ENCODE measurements at places on chromosomes 6 and 20.

GRCh38 chr6:72894091-72894490 is 272.2 kb downstream of the KCNQ5 start:
- H3K27ac ChIP-seq: no peak overlapping the region
- no peak for DNase-seq
- H3K36me3 ChIP-seq: peaks cover 17% of the 10 kb centered on the region

GRCh38 chr20:46872328-46873211 is 22.1 kb upstream of the EYA2 start:
- H3K4me1 ChIP-seq: peaks cover 5% of the 10 kb centered on the region
- no peak overlapping the region for H3K27ac ChIP-seq
- DNase-seq: no peak
- H3K27me3 ChIP-seq: peaks cover 7% of the 10 kb centered on the region
- no peak overlapping the region for H3K4me3 ChIP-seq

GRCh38 chr6:20664250-20664649 is 130.0 kb downstream of the CDKAL1 start:
- H3K36me3 ChIP-seq: no peaks in the 10 kb centered on the region
- H3K4me3 ChIP-seq: no peak overlapping the region
- H3K27ac ChIP-seq: no peak overlapping the region
- peaks cover 22% of the 10 kb centered on the region for H3K4me1 ChIP-seq
- DNase-seq: no peak
- no peaks in the 10 kb centered on the region for H3K27me3 ChIP-seq

DNA sequence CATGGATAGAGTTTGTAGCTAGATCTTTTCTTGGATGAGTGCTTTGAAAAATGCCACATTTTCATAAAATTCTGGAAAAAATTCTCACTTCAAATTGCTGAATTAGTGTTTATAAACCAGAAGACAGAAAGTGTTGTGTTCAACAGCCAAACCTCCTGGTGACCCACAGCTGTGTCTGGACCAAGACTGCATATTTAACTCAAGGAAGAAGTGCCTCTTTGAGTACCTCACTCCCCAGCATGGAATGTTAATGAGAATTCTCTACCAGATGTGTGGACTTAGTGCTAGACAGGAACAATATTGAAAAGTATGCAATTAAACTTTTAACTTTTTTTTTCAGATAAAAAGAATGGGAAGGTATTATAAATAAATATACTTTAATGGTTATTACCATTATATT is 609.3 kb downstream of the COL12A1 start:
- H3K4me1 ChIP-seq: no peaks in the 10 kb centered on the region
- no peak overlapping the region for H3K27ac ChIP-seq
- no peak for DNase-seq
- no peaks in the 10 kb centered on the region for H3K27me3 ChIP-seq
- H3K4me3 ChIP-seq: no peak overlapping the region

GRCh38 chr20:16588241-16588640 is 15.0 kb upstream of the KIF16B start:
- H3K4me3 ChIP-seq: no peak overlapping the region
- H3K36me3 ChIP-seq: no peaks in the 10 kb centered on the region
- no peaks in the 10 kb centered on the region for H3K27me3 ChIP-seq
- H3K27ac ChIP-seq: no peak overlapping the region
- no peak for DNase-seq

DNA sequence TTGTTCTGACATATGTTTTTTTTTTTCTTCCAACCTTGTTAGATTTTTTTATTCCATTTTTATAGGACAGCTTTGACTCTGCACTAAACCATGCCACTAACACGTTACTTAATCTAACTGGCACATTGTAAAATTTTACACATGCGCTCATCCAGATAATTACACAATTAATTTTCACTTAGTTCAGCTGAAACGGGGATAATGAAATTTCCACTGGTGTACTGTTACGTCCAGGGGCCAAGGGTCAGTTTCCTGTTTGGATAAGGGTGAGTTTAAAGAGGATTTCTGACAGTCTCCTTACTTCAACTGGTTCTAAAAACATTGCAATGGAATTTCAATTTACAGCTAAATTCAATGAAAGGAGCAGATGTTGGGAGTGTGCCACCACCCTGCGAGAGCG is 221.8 kb upstream of the CEP162 start:
- peaks cover 63% of the 10 kb centered on the region for H3K4me1 ChIP-seq
- H3K27ac ChIP-seq: peak overlapping the region; percentile 62
- peaks cover 7% of the 10 kb centered on the region for H3K27me3 ChIP-seq
- H3K4me3 ChIP-seq: peak overlapping the region; percentile 62

- peaks cover 14% of the 10 kb centered on the region for H3K4me1 ChIP-seq
- DNase-seq: no peak
- no peak overlapping the region for H3K27ac ChIP-seq
- H3K4me3 ChIP-seq: no peak overlapping the region
Measured at GRCh38 chr6:134196568-134197193, 121.2 kb downstream of the SGK1 start.
